ENCODE measurements at places on chromosomes 3 and 15. TPM values are rescaled to one million over a fixed set of nuclear protein-coding genes. Genes with fewer than 3 reads are reported as not detected.
A peak's percentile ranks its signal among the peaks of the same experiment; 100 is the strongest.

The C3orf62 gene
- 4.2 TPM for total RNA-seq

GRCh38 chr3:98433764-98434163, 29.2 kb upstream of the OR5K1 start:
- no peak for DNase-seq

DNA sequence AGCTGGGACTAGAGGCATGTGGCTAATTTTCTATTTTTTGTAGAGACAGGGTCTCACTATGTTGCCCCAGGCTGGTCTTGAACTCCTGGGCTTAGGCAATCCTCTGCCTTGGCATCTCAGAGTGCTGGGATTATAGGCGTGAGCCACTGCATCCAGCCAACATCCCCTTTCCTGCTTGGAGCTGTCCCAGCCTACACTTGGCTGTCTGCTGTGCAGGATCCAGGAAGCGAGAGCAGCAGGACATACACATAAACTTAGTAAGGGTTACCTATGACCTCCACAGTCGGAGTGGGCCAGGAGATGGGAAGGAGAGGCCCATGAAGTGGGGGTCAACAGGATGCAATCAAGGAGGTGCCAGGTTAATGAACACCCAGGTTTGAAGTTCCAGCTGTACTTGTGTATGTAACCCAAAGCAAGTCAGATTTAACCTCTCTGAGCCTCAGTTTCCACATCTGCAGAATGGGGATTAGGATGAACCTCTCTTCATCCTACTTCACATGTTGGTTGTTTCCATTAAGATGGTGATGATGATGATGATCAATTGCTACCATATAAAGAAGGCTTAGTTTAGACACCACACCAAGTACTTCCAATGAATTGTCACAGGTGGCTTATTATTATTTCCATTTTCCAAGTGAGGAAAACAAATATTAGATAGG, 69.5 kb upstream of the OXTR start:
- no peak for DNase-seq

- no peak for DNase-seq
Observed at GRCh38 chr3:127488740-127489139, 101.8 kb downstream of the TPRA1 start.

DNA sequence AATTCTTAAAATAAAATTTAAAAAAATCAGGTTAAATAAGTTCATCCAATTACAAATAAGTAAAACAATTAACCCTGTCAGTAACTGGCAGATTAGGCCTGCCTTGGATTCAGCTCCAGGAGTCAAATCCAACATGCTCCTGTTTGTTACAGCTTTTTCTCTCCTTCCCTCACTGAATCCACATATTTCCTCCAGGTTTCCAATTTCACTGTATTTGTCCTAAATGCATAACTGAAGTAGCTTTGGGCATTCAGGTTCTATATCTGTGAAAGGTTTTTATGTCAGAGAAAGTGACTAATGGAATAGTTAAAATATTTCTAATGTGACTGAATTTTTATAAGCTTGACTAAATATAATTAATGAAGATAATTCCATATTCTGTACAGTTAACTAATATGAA, 79.7 kb downstream of the IFT80 start:
- no peak for DNase-seq

The CPA3 gene
- 44.2 TPM for total RNA-seq

- DNase-seq, result no peak
Observed at GRCh38 chr3:117630469-117630868, 920.9 kb downstream of the TUSC7 start.

DNA sequence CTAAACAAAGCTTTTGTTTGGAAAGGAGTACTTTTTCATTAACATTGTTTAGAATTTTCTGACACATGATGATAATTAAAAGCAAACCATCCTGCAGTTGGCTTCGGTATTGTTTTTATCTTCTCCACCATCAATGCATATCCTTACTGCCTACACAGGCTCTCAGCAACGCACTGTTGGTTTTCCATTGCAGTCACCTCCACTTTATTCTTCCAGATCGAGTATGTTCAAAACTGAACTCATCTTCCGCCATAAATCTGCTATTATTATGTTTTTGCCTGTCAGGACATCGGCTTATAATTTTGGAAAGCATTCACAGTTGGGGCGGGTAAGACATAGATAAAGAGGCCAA, 589 bp upstream of the SENP5 start:
- DNase-seq, result no peak

GRCh38 chr15:90497912-90498311, 31.8 kb upstream of the CRTC3 start:
- DNase-seq, result no peak

GRCh38 chr3:28349469-28350000, 911 bp upstream of the AZI2 start:
- DNase-seq, result no peak

- DNase-seq, result no peak
Observed at GRCh38 chr15:98805434-98806274, 157.3 kb downstream of the IGF1R start.

The ONECUT1 gene
- total RNA-seq, result not detected

GRCh38 chr3:167919590-167919989, 176.1 kb downstream of the GOLIM4 start:
- DNase-seq, result no peak

DNA sequence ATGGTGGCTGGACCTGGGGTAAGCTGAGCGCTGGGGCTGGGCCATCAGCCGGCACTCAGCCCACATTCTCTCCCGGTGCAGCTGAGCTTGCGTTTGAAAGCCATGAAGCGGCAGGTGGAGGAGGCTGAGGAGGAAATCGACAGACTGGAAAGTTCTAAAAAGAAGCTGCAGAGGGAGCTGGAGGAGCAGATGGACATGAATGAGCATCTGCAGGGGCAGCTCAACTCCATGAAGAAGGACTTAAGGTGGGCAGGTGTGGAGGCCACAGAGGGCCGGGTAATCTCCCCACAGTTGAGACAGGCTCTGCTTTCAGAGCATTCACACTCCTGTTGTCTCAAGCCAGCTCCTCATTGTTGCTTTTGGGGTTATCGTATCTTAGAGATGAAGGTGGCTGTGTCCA, 45.7 kb upstream of the MYZAP start:
- no peak for DNase-seq

- DNase-seq, result no peak
Observed at GRCh38 chr3:127028781-127029657, 46.1 kb downstream of the PLXNA1 start.

DNA sequence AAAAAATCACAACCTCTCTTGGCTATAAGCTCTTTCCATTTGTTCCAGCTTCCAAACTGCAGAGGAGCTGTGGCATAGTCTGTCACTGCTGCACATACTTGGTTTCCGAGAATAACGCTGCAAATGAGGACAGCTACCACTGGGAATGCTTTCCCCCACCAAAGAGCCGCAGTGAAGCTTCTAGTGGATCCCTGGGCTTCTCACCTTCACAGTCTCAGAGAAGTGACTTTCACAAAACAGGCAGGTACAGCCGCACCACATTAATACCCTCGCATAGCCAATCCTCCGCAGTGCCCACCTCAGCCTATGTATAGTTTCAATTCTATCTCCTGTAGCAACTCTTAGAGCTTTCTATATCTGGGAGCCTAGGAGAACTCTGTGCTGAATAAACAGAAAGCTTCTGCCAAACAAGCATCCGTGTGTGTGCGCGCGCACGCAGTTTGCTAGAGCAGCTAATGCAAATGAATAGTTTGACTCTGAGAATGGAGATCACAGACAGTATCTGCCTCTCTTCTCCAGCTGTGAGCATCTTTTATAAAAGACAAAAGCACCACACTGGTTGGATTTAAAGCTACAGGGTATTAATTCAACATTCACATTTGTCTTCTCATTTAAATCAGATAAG, 81.9 kb upstream of the PLXND1 start:
- peak; percentile 42 for DNase-seq

GRCh38 chr15:38228618-38229017, 24.0 kb upstream of the SPRED1 start:
- no peak for DNase-seq

GRCh38 chr3:143010024-143010423, 8.7 kb downstream of the U2SURP start:
- no peak for DNase-seq

The ABCF3 gene
- total RNA-seq, result 71.8 TPM

DNA sequence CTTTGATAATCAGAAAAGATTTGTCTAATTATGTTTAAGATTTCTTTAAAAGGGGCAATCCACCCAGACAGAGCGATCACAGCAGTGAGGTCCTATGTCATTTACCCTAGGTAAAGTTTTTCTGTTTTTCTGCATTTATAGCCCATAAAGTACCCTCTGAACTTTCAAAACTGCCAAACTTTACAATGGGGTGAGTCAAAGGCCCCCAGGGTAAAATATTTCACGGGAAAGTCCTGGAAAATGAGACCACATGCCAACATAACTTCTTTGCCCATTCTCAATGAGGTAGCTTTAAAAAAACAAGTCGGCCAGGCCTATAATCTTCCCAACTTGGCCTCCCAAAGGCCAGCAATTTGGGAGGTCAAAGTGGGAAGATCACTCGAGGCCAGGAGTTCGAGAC, 53.0 kb downstream of the SUCLG2 start:
- DNase-seq, result no peak

DNA sequence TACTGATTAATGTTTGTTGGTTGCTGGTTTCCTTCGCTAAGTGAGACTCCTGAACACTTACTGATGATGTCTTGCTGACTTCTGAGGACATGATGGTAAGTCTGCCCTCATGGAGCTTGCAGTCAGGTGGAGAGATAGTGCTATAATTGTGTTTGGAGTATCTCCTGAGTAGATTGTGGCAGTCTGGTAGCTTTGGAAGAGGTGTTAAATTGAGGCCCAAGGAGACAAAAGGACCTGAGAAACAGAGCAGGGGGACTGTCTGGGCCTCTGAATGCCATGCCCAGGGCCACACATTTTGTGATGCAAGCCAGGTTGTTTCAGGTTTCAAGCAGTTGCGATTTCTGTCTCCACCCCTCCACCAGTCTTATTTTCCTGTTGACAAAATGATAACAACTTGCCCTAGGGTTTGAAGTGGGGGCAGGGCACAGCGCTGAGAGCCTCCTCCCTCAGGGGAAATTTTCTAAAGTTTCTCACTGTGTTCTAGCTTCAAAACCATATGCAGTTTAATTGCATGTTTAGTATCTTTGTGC, 16.7 kb downstream of the SMAD3 start:
- DNase-seq, result no peak

GRCh38 chr3:113214917-113215595, 3.7 kb downstream of the BOC start:
- DNase-seq, result no peak

DNA sequence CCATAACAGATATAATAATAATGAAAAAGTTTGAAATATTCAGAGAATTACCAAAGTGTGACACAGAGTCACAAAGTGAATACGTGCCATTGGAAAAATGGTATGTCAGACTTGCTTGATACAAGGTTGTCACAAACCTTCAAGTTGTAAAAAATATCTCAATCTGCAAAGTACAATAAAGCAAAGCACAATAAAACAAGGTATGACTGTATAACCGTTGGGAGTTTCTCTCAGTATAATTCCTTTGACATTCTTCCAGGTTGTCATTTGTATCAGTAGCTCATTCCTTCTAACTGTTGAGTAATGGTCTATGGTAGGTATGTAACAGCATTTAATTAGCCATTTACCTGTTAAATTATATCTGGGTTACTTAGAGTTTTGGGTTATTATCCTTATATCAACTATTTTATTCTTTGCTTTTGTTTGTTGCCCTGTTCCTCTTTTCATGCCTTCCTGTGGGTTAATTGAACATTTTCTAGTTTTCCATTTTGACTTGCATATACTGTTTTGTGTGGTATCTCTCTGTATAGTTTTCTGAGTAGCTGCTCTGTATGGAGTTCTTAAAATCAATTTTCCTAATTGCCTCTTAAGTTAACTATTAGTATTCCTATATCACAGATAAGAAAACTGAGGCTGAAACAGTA, 112.5 kb downstream of the SUCNR1 start:
- no peak for DNase-seq

The PPARG gene
- total RNA-seq, result 44.2 TPM

The P2RY12 gene
- 3.7 TPM for total RNA-seq

DNA sequence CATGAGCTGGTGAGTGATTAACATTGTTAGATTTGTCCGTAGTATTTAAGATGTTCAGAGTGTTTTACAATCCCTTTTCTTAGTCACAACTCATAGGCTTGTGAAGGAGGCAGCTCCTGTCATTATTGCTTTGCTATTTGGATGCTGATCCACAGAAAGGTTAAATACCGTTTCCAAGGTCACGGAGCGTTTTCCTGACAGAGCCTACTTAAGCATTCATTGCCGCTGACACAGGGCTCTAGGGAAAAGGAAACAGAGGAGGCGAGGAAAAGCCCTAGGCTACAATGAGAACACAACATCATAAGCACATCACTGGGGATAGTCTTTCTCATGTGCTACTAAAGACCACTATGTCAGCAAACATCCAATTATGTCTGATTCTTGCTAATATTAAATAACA, 38.5 kb upstream of the CPB1 start:
- no peak for DNase-seq

GRCh38 chr15:29593111-29593510, 229.2 kb downstream of the TJP1 start:
- no peak for DNase-seq

- DNase-seq, result no peak
Observed at GRCh38 chr3:8558645-8559044, 57.0 kb downstream of the LMCD1 start.

- no peak for DNase-seq
Observed at GRCh38 chr3:46442576-46443530, 21.9 kb downstream of the LTF start.

- DNase-seq, result no peak
Observed at GRCh38 chr3:150472421-150472820, 64.3 kb downstream of the TSC22D2 start.

The A4GNT gene
- not detected for total RNA-seq

GRCh38 chr3:17740721-17741141, 1.7 kb downstream of the TBC1D5 start:
- DNase-seq, result no peak

DNA sequence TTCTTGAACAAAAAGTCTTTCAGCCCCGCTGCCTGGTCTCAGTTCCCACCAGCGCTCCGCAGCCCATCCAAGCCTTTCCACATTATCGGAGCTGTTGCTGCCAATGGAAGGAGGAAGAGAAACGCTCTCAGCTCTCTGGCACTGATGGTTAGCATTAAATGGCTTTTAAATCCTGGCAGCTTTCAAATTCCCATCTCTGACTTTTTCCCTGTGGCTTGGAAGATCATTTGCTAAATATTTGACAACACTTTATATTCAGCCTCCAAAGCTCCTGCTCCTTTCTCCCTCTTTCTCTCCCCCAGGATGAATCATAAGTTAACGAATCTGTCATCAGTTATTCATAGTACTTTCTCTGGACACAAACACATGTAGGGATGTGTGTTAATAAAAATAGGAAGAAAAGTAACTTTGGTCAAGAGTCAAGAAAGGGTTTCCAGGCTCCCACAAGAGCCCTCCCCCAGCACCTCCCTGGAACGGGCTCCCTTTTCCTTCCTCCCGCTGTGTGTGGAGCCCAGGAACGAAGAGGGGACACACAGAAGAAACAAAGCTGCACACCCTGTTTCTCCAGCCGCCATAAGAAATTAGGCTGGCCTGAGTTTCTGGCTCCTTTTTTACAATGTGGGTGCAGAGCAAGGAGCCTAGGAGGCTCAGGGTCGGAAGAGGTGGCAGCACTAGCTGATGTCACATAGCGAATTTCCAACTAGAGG, 47.6 kb upstream of the TSEN2 start:
- DNase-seq, result no peak

GRCh38 chr3:12898965-12899755, 57.8 kb upstream of the RPL32 start:
- DNase-seq, result no peak

Data from breast epithelium (tissue), 4 donors.